ENCODE measurements at places on chromosomes 5 and 9.

- DNase-seq = no peak
Measured at GRCh38 chr9:8799206-8799605, 999.6 kb upstream of the DMAC1 start.

GRCh38 chr5:107672211-107673038 is 1.7 kb upstream of the EFNA5 start:
- DNase-seq = peak; percentile 87

DNA sequence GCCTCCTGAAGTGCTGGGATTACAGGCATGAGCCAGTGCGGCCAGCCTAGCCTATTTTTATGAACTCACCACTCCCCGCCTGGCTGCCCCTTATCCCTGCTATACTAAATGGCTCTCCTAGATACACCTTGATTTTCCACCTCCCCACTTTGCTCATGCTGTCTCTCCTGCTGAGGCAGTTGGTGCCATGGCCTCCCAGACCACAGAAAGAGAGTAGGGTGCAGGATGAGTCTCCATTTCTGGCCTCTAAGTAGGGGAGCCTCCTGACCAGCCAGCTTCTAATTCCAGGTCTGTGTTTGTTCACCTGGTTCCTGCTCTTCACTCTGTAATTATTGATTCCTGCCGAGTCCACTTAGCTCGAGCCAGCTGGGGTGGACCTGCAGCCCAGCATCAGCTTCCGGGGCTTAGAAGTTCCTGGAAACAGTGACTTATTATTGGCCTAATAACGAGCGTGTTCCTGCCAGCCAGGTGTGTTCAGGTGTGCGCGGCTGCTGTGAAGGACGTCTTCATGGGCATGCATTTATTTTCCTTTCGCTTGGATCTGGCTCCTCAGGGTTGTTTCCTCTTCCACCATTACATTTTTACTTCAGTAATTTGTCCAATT is 34.0 kb downstream of the ZNF618 start:
- DNase-seq = no peak

- no peak for DNase-seq
Measured at GRCh38 chr9:112308588-112308987, 24.8 kb downstream of the PTBP3 start.

GRCh38 chr5:93620487-93621326 is 37.7 kb downstream of the NR2F1 start:
- peak; percentile 63 for DNase-seq

DNA sequence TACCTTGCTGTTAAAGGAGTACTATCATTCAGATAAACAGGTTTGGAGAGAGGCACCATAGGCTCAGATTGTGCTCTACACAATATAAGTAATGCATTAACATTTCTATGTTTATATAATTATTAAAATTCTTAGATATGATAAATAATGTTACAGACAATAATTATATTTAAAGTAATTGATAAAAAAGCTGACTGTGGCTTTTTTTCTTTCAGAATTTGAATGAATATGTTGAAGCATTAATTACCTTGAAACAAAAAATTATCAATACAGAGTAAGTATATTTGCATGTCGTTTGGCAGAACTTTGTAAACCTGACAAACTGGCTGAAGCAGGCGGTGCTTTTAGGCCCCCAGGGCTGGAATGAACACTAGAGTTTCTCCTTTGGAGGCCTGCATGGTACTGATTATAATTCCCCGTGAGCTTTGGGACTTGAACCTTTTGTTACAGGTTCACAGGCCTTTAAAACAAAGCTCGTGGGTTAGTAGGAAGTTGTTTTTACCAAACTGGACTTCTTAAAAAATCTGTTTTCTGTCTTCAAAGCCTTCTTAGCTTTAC is 13.8 kb downstream of the ICE1 start:
- DNase-seq = no peak

DNA sequence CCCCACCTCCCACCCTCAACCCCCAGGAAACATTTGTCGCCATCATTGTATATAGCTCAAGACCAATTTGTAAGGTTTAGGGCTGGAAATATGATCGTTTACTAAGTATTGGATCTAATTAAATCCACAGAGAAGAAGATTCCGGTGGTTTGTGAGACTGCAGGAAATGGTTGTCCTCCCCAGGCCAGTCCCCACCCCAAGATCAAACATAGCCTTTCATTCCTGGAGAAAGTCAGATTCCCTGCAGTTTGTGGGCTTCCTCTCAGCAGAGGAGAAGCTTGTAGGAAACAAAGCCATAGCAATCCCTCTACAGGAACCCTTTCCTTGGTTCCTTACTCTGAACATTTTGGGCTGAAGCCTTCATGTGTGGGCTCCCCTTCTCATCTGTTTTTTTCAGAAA is 79.2 kb upstream of the TBCA start:
- no peak for DNase-seq

DNA sequence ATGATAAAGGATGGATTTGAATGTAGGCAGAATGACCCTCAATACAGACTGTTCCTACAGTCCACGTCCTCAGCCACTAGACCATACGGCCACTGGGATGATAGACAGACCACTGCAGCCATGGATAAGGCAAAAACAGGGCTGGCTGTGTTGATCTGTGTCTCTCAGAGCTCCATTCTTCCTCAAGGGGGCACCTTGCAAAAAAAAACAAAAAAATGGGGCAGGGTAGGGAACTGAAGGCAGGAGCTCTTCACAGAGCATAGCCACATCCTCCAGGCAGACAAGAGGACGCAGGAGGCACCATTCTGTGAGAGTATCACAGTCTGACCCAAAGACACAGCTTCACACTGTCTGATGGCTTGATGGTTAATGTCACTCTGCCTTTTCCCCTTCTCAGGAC is 61.2 kb upstream of the GABRP start:
- no peak for DNase-seq

GRCh38 chr9:23622396-23622795 is 203.6 kb downstream of the ELAVL2 start:
- DNase-seq = no peak

- no peak for DNase-seq
Measured at GRCh38 chr9:21589344-21590056, 107.4 kb upstream of the IFNE start.

- no peak for DNase-seq
Measured at GRCh38 chr5:111121926-111122325, 29.8 kb downstream of the WDR36 start.

DNA sequence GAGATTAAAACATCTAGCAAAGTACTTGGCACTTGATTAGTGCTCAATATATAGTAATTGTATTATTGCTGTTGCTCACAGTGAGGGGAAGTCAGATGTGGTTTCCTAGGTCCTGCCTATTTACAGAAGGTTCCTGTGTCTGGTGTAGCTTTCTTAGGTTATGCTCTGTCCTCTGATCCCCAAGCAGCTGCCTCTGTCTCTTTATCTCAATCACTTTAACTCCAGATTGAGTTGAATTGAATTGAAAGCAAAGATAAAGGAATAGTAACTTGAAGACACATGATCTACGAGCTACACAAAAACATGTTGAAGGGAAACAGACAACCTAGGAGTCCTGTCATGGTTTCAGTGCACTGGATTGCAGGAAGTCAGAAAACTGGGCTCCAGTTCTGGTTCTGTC is 113.9 kb upstream of the ADAMTSL1 start:
- no peak for DNase-seq

DNA sequence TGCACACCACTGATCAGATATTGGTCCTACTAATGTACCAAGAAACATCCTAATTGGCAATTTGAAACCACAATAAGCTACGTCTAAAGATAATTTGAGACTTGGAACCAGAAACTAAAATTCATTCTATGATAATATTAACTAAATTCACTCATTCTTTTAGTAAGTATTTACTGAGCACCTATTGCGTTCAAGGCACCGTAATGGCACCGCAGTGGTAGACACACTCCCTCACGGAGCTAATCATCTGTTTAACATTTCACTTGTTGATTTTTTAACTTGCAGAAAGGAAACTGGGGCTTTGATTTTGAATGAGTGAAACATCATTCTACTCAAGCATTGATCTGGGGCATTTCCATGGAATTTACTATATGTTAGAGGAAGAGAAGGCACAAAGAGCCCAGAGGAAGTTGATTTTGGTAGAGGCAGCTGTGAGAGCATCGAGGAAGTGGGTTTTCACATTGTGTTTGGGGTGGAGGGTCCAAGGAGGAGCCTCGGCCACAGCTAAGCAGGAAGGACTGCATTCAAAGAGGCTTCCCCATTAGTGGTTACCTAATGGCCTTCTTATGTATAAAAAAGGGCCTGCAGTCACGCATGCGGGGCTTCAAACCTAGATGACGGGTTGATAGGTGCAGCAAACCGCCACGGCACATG is 7.1 kb downstream of the RAPGEF1 start:
- no peak for DNase-seq
